ENCODE measurements at places on chromosomes 2 and 18.

DNA sequence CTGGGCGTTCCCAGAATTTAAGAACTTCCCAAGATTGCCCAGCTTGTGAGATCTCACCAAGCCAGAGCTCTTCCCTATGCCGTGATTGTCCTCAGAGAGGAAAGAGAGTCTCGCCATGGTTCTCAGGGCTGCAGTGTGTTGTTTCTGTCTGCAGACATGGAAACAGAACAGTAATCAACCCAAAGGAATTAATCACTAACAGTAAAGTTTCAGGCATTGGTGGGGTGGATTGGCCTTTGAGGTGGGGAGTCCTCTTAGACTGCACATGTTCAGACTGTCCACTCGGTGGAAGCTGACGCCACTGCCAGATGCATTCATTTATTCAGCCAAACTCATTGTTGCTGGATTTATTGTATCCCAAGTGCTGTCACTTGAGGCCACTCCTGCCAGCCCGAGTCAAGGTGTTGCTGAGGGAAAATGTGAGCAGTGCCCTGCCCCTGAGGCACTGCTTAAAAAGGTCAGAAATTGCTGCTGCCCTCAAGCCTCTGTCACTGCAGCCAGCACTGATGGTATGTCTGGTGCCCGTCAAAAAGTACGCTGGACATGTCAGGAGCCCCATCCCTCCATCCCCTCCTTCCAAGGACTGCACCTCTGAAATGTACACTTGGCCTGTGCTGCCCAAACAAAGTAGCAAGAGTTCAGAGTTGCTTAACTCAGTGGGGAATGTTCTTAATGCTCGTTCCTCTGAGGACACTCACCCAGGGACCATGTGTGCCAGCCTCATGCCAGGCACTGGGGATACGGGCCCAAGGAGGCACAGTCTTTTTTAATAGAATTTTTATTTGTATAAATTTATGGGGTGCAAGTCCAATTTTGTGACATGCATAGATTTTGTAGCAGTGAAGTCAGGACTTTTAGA is 201.0 kb downstream of the GLI2 start:
- DNase-seq: no peak

DNA sequence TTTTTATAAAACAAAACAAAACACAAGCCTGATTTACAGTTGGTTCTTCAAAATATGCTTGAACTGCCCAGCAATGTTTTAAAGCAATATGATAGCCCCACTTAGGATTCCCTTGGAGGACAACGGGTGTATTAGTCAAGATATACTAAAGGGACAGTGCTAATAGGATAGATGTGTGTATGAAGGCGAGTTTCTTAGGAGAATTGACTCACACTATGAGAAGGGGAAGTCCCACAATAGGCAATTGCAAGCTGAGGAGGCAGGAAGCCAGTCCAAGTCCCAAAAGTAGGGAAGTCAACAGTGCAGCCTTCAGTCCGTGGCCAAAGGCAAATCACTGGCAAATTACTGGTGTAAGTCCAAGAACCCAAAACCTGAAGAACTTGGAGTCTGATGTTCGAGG is 167.9 kb downstream of the CBLN2 start:
- DNase-seq: no peak

GRCh38 chr2:113081488-113082210 is 13.9 kb downstream of the IL1F10 start:
- DNase-seq: no peak

DNA sequence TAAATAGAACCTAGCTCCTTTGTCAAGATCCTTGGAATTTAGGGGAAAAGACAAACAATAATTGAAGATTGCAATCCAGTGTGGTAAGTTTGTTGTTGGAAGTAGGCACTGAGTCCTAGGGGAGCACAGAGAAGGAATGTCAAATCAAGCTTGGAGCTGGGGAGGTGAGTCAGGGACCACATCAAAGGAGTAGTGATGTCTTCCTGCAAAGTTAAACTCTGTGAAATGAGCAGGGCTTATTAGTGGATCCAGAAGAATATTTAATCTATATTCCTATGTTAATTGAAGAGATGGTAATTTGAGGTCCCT is 41.7 kb upstream of the NABP1 start:
- DNase-seq: no peak

DNA sequence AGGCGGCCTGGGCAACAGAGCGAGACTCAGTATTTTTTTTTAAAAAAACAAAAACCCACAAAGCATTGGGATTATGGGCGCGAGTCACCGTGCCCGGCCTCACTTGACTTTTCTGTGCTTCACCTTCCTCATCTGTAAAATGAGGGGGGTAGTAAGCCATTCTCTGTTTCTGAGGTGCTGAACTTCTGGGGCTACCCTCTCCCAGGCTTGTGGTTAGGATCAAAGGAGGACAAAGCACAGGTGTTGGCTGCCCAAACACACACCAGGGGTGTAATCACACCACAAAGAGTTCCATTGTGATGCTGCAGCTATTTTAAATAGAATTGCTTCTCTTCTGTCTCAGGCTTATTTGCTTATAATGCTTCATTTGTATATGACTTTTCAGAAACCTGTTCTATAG is 35.8 kb upstream of the INHBB start:
- DNase-seq: no peak

DNA sequence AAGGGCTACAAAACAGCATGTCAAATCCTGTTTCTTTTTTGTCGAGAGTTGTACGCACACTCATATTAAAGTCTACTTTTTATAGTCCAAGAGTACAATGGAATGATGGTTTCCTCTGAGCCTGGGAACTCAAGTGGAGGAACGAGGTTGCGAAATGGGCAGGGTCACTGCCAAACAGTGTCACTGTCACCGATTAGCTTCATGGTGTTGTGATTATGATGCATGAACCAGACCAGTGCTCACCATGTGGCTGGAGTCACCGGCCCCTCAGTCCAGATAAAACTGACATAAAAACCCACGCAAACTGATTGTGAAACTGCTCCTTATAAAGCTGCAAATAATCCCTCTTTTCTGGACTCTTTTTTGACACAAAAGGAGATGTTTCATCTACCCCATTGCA is 122.0 kb downstream of the COPS8 start:
- DNase-seq: no peak

DNA sequence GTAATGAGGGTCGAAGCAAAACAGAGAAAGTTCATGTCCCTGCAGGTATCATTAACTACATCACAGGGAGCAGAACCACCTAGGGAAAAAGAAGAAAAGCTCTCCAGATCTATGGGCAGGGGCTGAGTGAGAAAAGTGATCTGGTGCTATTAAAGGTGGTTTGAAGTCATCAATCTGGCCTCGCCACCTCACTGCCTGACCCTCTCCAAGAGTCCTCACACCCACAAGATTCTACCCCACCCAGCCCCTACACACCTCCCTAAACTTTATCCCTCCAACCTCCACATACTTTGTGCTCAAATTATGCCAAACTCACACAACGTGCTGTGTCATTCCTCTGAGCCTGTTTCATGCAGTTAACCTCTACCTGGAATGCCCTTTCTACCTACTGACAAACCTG is 2.2 kb downstream of the GALNT14 start:
- DNase-seq: no peak

- no peak for DNase-seq
These were observed 27.2 kb downstream of the G6PC2 start for GRCh38 chr2:168928113-168928831.

All from NCI-H345 (cell line).